ACHN (cell line): ENCODE measurements at places on chromosomes 1 and 21.

- DNase-seq: no peak
Observed at GRCh38 chr1:230386637-230387262, 39.4 kb downstream of the PGBD5 start.

DNA sequence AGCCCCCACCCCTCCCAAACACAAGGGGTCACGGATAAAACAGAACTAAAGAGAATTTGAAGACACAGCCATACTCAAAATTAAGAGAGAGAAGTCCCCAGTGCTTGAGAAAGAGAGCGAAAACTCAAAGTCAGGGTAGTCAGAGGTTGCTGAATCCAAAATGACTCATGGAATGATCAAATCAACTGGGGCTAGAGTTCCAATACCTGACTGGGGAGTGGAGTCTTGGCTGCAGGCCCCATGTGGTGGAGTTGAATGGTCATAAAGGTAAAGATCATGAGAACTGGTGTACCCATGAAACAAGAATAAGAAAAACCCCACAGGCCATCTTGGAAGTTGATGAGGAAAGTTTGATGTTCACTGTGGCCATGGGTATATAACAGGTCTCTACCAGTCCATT is 84.5 kb upstream of the LRRN2 start:
- no peak for DNase-seq

DNA sequence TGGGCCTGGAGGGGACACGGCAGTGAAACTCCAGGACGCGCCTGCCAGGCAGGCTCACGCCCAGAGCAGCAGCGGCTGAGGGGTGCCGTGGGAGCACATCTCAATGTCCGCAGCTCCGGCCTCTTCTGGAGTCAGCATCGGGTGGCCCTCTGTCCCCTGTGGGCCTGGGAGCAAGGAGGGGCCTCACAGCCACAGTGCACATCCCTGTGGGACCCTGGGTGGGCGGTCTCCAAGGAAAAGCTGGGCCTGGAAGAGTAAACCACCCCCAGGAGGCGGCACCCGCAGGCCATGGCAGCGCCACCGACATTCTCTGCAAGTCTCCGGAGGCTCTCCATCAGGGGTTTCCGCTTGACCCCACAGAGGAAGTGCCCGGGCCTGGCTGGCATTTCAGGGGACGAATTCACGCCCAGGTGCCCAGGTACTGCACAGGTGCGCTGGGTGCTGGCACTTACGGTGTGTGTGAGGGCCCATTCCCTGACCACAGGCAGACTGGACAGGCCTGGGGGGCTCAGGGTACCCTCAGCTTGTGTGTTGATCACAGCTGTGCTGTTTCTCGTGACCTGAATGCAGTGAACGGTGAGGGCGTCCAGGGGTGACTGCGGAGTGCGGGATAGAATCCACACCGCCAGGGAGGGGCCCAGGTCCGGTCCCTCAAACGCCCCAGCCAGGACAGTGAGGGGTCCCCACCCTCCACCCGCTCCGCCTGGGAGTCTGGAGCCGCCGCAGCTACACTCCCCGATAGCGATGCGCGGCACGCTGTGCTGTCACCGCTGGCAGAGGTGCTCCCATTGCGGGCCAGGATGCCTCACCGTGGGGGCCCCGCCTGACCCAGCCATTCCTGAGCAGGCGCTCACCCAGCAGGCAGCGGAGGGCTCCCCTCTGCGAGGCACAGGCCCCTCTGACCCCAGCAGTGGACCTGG is 16.6 kb upstream of the RNF223 start:
- DNase-seq: no peak

GRCh38 chr1:184002071-184002470 is 35.5 kb downstream of the COLGALT2 start:
- peak; percentile 72 for DNase-seq

GRCh38 chr1:223860051-223860622 is 14.4 kb upstream of the TP53BP2 start:
- DNase-seq: no peak
